NCI-H510A (cell line): ENCODE measurements at places on chromosomes 6 and 20.

DNA sequence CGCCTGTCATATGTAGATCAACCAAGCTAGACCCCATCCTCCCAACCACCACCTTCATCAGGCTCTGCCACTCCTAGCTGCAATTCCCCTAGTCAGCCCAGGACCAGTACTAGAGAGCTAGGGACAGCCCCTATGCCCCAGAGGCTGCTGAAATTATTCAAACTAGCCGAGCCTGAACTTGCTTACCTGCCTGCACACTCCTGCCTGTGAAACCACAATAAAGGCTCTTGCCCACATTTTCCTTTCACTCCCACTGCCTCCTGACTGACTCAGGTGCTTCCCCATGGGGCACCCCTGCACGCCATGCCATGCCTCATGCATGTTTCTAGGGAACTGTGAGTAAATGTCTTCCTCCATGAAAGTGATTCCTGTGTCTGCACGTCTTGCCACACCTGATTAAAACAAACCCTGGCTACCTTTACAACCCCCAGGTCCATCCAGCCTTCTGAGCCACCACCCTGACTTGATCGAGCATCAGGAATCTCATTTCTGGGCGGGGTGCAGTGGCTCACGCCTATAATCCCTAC lies 66.5 kb upstream of the IER3 start:
- no peak for DNase-seq

DNA sequence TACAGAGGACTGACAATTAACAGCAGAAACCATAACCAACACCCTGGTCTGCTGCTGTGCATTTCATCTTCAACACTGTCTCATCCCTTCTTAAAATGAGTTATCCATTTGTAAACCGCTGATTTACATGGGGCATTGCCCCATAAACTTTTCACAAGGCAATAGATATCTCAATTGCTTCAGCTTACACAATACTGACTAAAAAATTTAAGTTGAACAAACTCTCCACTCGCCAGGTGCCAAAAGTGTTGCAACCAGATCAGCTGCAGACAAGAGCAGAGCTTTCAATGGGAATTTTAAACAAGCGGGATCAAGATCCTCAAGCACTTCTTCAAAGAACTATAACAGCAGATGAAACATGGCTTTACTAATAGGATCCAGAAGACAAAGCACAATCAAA lies 183.0 kb downstream of the TASP1 start:
- DNase-seq, result no peak

DNA sequence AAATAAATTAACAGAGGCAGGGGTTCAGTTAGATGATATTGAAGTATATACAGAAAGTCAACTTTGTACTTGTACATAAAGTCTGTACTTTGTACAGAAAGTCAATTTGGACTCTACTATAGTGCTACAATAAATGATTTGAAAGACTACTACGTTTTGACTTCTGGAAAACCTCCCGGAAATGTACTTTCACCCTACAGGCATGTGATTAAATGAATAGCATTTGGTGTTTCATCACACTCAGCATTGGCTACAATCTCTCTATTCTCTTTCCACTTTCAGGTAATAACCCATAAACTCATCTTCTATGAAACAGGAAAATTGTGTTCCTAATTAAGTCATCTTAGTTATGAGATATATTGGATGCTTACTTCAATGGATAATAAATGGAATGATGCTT lies 25.6 kb upstream of the MC3R start:
- DNase-seq, result no peak

- no peak for DNase-seq
These were observed 732.2 kb downstream of the HDGFL1 start for GRCh38 chr6:23301556-23301955.
